ENCODE measurements at places on chromosomes 13 and 19. TPM values are rescaled to one million over a fixed set of nuclear protein-coding genes. Genes with fewer than 3 reads are reported as not detected.

YJEFN3 gene
- polyA plus RNA-seq: not detected

DNA sequence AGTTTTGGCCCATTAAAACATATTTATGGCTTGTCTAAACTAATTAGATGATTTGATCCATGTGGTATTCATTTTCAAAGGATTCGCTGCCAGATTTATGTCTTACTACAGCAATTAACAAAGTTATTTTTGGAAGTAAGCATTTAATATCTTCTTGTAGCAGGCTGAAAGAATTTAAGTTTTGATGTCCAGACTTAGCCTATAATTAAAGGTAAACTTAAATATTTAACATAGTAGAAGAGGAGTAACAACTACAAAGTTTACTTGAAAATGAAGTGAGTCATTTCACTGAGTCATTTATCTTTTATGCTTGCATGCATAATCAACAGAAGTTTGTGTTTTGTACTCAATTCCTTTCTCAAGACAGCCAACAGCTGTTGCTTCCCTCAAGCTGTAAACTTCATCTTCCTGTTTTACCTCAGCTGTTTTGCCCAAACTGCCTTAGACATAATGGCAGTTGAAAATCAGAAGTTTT, 58.1 kb downstream of the EDNRB start:
- DNase-seq: no peak

DNA sequence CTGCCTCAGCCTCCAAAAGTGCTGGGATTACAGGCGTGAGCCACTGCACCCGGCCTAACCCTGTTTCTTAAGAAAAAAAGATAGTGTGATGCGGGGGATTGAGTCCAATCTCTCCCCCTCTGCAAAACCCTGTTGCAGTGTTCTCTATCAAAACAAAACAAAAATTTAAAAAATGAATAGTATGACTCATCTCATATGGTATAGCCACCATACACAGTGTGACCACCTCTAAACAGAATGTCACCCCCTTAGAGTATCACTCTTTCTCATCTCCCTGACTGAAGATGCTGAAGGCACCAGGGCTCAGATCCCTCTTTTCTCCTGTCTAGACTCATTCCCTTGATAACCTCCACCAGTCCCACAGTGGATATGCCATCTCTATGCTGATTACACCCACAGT, 6.8 kb upstream of the ERF start:
- no peak for DNase-seq

- no peak for DNase-seq
Observed at GRCh38 chr19:18464646-18465045, 26.7 kb upstream of the ISYNA1 start.

CACNG6 gene
- not detected for polyA plus RNA-seq

- peak; percentile 7 for DNase-seq
Observed at GRCh38 chr19:6564393-6564792, 26.6 kb downstream of the CD70 start.

- no peak for DNase-seq
Observed at GRCh38 chr13:103960001-103960400, 893.8 kb upstream of the SLC10A2 start.

KISS1R gene
- polyA plus RNA-seq: not detected

GRCh38 chr19:53883231-53883661, 1.2 kb downstream of the PRKCG start:
- DNase-seq: peak; percentile 56

KIR2DL3 gene
- not detected for polyA plus RNA-seq

DNA sequence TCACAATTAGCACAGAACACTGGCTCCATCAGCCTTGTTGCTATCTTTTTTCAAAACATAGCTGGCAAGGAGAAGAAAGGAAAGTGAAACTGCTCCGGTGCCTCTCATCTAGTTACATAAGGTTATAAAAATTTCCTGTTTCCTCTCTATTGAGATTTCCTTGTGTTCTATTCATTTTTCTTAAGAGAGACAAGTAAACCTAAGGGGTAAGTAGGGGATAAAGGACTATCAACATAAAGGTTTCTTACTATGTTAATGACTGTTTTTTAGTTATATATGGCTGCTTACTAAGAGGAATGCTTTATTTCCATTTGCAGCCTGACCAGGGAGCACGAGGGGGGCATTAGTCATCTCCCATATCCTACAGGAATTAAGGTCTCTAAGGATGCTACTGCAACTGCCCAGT, 73.2 kb upstream of the MLNR start:
- DNase-seq: no peak

TMC4 gene
- polyA plus RNA-seq: not detected

ZNF681 gene
- polyA plus RNA-seq: 2.8 TPM

DNA sequence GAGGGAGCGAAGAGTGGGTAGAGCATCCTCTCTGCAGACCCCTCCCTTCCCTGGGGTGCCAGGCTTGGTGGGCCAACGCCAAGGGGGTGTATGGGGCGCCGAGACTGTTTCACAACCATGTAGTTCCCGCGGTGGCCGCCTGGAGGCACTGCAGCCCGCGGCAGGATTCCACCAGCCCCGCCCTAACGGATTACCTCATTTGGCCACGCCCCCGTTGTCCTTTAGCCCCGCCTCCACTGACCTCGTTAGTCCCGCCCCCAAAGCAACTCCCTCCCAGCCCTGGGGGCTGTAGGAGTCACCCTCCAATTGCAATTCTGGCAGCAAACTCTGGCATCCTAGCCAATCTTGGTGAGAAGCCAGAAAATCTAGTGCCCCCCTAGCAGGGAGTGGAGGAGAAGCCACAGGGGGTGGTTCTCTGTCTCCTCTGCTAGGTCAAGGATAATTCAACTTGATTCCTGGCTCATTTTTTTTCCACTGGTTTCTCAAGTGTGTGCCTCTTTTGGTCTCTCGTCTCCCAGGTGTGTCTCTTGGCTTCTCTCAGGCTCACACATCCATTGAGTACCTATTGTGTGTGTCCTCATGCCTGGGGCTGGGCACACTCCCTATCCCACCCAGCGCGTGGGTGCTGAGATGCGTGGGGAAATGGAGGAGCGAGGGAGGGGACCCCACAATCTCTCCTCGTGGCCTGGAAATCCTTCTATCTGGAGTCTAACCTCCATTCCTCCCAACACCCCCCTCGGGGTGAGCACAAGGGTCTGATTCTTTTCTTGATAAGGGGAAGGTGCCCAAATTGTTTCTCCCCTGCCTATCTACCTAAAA, 2.0 kb downstream of the OLFM2 start:
- DNase-seq: peak; percentile 66

DNA sequence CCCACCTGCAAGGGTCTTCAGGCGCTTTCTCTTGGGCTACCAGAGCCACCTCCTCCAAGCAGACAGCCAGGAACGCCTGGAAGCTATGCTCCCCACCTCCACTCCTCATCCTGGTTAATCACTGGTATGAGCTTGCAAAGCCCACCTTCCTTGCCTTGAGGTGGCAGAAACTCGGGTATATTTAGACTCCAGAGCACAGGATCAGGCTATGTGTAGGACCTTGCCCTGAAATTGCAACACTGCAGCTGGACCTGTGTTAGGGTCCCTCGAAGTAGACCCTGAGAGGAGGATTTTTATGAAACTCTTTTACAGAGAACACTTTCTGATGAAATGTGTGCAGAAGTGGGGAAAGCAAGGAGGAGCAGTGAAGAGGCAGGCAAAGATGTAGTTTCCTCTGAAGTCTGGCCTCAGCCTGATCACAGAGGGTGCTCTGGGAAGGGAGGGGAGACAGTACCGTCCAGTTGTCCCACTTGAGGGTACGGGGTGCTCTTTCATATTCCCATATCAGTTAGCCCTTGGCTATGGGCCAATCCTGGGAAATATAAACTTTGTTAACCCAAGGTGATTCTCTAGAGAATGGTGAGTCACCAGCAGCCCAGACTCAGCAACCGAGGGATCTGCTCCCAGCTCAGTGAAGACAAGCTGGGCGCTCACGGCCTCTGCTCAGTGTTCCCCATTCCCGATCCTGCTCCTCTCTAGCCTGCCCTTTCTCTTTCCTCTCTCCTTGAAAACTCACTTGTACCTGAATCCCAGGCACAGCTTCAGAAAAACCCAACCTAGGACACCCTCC, 157.9 kb downstream of the UQCRFS1 start:
- DNase-seq: no peak

ONECUT3 gene
- not detected for polyA plus RNA-seq

DNA sequence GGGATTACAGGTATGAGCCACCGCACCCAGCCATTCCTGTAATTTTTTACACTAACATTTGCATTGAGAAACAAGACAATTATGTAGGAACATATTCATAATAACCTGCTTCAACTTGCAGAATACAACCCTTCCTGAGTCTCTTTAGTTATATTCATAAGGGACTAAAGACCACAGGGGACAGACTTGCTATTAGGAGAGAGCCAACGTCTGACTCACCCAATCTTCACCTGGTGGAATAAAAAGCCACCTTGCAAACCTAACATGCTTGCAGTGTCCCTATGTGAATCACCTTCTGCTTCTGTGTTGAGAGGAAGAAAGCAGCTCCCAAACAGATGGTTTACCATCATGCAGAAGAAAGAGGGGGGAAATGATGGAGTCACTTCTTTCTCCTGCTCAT, 456.1 kb downstream of the PCDH9 start:
- DNase-seq: no peak

ASF1B gene
- polyA plus RNA-seq: 1.9 TPM

METTL21C gene
- not detected for polyA plus RNA-seq

SNRPA gene
- polyA plus RNA-seq: 58.1 TPM

DNA sequence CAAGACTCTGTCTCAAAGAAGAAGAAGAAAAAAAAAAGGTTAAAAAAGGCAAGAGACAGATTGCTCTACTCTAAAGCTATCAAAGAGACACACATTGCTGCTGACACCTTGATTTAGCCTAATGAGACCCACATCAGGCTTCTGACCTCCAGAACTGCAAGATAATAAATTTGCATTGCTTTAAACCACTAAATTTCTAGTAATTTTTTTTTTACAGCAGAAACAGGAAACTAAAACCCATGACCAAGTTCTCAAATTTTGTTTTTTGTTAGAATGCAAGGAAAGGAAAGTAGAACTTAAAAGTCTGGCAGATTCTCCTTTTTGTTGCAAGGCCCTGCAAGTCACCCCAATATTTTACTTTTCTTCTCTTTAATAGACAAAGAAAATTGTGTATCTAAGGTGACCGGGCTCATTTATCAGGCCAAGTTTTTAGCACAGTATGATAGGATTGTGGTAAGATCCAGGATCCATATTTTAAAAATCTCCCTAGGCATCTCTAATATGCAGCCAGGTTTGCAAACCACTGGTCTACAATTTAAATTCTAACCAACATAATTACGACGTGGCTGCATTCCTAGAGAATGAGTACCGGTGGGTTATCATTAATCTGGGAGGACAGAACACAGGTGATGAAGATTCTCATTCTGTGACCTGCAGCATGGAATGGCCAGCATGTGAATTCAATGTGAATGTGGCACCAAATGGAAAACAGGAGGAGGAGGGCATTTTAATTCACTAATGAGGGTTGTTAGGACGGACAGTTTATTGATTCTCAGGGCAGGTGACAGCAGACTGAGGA, 56.7 kb upstream of the MED4 start:
- DNase-seq: peak; percentile 59

DNA sequence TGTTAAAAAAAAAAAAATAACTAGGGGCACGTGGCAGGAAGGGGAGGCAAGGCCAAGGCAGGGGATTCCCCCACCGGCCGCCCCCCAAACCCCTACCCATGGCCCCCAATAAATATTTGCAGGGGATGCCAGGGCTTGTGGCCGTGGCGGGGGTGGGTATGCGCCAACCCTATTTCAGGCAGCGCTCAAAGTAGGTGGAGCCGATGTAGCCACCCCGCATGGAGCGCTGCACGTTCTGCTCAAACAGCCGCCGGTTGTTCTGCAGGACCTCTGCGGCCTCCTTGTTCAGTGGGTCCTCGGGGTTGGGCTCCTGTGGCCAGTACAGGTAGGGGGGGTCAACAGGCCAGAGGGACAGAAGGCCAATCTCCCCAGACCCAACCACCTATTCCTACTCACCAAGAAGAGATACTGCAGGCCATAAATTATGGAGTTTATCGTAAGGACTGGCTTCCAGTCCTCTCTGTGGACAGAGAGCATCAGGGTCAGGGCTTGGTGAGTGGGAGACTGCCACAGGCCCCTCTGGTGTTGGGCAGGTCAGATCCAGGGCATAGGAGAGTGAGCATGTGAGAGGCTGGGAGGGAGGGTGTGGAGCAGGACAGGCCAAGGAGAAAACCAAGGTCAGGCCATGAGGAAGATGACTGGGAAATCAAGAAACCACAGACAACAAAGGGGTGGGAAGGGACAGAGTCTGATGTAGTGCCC, 1.2 kb upstream of the CHMP2A start:
- DNase-seq: no peak

SHANK1 gene
- polyA plus RNA-seq: not detected

- no peak for DNase-seq
Observed at GRCh38 chr13:52383366-52383765, 22.6 kb downstream of the THSD1 start.

- no peak for DNase-seq
Observed at GRCh38 chr19:46410205-46411087, 2.9 kb downstream of the CCDC8 start.

ZNF506 gene
- polyA plus RNA-seq: 38.0 TPM

ZFP14 gene
- polyA plus RNA-seq: 6.2 TPM

DNA sequence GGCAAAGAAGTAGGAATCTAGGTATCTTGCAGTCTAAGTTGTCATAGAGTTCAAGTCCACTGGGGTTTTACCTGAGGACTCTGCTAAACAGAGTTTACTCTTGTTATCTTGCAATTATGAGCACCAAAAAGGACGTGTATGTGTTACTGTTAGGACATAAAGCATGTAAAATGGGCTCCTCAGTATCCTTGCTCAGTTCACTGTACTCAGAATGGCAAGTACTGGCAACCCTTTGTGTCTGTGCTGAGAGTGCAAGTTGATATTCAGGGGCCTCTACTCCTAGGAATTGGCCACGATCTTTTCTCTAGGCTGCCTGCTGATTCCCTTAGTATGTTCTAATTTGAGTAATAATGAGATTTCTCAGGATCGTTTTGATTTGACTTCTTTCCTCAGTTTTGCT, 13.3 kb downstream of the TDRD3 start:
- DNase-seq: no peak

DNA sequence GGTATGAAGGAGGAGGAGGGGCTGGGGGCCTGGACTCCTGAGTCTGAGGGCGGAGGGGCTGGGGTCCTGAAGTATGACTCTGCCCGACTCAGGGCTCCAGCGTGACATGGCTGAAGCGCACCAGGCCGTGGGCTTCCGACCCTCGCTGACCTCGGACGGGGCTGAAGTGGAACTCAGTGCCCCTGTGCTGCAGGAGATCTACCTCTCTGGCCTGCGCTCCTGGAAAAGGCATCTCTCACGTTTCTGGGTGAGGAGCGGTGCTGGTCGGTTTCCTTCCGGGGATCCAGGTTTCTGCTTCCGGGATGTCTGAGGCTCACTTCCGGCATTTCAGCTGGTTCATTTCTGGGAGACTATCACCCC, 1.2 kb downstream of the CPT1C start:
- DNase-seq: no peak

- DNase-seq: no peak
Observed at GRCh38 chr13:92510416-92510815, 716.2 kb upstream of the GPC6 start.

- DNase-seq: no peak
Observed at GRCh38 chr13:98201984-98202383, 24.9 kb upstream of the RNF113B start.

ZNF222 gene
- 4.1 TPM for polyA plus RNA-seq

GRCh38 chr13:46354156-46355087, 32.6 kb downstream of the RUBCNL start:
- no peak for DNase-seq

- DNase-seq: peak; percentile 62
Observed at GRCh38 chr19:37977992-37978391, 71.0 kb downstream of the SIPA1L3 start.

NANOS3 gene
- not detected for polyA plus RNA-seq

TNFSF11 gene
- not detected for polyA plus RNA-seq

FLT1 gene
- polyA plus RNA-seq: 1.3 TPM

- peak; percentile 66 for DNase-seq
Observed at GRCh38 chr19:45693106-45693788, 781 bp downstream of the QPCTL start.

CCNA1 gene
- polyA plus RNA-seq: 0.43 TPM

SYCN gene
- polyA plus RNA-seq: not detected

GRCh38 chr13:44790289-44790688, 199.0 kb downstream of the NUFIP1 start:
- no peak for DNase-seq

Data from naive B cell (primary cell).